Osteoblast (primary cell): ENCODE measurements at places on chromosomes 5 and 9.

DNA sequence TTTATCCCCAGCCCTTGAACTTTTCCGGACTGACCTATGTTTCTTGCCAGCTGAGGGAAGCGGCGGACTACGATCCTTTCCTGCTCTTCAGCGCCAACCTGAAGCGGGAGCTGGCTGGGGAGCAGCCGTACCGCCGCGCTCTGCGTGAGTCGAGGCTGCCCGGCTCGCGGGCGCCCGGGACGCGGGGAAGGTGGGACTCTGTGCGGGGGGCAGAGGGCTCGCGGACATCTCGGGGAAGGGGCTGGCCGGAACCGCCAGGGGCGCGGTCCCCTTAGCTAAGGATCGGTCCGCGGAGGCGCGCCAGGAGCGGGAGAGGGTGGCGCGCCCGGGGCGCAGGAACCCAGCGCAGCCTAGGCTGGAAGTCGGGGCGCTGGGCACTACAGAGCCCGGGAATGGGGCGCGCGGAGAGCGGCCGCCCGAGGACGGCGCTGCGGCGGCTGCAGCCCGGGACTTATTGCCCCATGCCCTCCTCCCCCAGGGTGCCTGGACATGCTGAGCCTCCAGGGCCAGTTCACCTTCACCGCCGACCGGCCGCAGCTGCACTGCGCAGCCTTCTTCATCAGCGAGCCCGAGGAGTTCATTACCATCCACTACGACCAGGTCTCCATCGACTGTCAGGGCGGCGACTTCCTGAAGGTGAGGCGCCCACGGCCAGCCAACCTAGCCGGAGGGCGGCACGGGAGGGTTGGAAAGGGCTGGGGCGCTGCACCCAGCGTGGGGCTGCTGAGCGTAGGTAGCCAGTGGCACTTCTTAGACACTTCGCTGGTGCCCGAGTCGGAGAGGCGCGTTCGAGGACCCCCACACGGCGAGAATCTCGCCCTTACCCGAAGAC is 922 bp downstream of the CRHBP start:
- peak; percentile 58 for DNase-seq

GRCh38 chr5:139474890-139475791 is 4.3 kb downstream of the SMIM33 start:
- DNase-seq: peak; percentile 85

DNA sequence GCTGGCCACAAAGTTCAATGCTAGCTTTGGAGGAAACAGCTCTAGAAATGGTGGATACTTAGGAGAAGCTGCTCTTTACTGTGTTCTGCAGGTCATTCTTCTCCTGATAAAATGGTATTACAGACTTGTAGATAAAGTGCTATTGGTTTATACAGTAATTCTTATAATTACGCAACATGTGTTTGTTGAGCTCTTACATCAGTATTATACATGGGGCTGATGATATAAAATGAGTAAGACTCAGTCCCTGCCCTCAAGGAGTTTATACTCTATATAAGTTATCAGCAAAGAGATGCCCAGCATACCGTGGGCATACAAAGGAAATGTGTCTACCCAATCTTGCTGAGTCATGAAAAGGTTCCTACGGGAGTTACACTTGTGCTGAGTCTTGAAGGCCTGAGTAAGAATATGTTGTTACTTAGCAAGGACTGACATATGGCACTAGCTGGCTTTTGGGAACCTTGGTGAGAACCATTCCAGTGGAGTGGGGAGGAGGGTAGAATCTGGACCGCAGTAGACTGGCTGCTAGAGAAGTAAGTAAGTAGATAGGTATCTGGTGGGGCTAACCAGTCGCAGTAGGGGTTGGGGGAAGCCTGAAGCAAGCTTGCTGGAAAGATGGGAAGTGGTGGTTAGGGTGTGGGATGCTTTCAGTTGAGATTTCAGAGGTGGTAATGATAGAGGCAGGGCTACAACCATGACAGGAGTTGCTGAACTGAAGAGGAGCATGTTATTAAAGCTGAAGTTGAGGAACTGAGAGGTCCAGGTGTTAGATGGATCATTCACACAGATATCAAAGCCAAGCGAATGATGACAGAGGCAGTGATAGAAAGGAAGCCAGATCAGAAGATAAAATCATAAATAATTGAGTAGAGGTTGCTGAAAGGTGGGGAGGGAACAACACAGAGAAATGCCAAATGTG is 11.1 kb upstream of the TTC23L start:
- DNase-seq: no peak

- DNase-seq: no peak
These were observed 1.6 kb downstream of the RAD23B start for GRCh38 chr9:107284636-107285035.

GRCh38 chr9:113622600-113623400 is 159.3 kb downstream of the RGS3 start:
- DNase-seq: peak; percentile 95

- no peak for DNase-seq
These were observed 19.7 kb downstream of the ANXA2R start for GRCh38 chr5:43020399-43020746.

GRCh38 chr5:127423173-127423798 is 94.2 kb upstream of the PRRC1 start:
- no peak for DNase-seq

DNA sequence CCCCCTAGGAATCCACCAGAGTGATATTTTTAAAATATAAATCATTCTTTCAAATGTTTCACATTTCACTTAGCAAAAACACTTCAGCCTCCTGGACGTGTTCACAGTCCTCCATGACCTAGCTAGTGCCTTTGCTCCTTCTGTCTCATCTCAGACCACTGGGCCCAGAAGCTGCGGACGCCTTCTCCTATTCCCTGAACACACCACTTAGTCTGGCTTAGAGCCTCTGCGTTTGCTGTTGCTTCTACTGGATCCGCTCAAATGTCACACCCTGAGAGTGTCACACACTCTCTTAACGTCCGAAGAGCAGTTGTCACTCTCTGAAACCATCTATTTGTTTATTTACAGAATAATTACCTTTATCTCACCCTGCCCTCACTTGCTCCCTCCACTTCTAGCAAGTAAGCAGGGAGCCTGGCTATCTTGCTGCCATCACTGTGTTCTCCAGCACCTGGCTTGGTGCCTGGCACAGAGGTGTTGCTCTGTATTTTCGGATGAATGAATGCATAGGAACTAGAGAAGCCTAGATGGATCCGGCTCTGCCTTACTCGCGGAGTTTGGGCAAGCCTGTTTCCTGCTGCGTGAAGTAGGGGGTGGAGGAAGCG is 1.2 kb upstream of the GRK6 start:
- DNase-seq: no peak

GRCh38 chr5:52684051-52684450 is 103.7 kb upstream of the ITGA1 start:
- peak; percentile 14 for DNase-seq

- no peak for DNase-seq
These were observed 66.3 kb downstream of the PRELID2 start for GRCh38 chr5:145768863-145769262.

DNA sequence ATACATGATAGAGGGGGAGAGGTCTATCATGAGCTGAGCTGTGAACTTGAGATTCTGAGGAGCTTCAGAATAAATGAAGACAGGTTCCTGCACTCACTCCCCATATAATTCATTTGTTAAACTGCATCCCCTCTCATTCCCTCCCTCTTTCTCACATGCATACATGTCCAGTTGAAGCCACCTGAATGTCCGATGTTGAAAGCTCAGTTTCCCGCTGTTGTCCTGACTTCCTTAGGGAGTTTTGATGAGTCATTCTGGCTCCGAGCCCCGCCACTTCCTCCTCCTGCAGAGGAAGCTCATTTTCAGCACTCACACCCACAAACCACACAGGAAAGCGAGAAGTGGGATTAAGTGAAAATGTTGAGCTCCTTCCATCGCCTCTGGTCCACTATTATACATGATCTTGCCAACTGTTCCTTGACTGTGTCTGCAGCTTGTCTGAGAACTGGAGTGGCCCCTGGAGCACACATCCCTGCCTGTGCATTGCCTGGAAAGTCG is 121.2 kb downstream of the CEMIP2 start:
- peak; percentile 83 for DNase-seq

DNA sequence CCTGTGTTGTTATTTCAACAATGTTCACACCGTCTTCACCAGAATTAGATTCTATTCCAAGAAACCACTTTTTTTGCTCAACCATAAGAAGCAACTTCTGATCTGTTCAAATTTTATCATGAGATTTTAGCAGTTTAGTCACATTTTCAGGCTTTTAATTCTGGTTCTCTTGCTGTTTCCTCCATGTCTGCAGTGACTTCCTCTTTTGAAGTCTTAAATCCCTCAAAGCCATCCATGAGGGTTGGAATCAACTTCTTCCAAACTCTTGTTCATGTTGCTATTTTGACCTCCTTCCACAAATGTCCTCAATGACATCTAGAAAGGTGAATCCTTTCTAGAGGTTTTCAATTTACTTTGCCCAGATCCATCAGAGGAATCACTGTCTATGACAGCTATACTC is 25.7 kb upstream of the ENTREP1 start:
- DNase-seq: no peak

- no peak for DNase-seq
These were observed 169.0 kb downstream of the SYK start for GRCh38 chr9:90970608-90971007.

DNA sequence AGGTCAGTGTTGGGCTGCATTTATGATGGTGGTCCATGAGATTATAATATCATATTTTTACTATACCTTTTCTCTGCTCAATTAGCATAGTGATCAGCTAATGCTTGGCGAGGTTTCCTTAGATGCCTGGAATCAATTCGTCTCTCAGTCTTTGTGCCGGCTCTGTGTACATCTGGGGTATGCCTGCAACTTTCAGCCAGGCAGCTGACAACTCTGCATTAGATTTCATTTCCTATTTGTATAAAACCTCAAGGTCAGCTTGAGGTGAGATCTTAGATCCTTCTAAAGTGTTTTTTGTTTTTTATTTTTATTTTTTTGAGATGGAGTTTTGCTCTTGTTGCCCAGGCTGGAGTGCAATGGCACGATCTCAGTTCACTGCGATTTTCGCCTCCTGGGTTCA is 86.8 kb downstream of the MELK start:
- DNase-seq: no peak

GRCh38 chr9:80146466-80146865 is 574.7 kb downstream of the TLE4 start:
- DNase-seq: no peak

DNA sequence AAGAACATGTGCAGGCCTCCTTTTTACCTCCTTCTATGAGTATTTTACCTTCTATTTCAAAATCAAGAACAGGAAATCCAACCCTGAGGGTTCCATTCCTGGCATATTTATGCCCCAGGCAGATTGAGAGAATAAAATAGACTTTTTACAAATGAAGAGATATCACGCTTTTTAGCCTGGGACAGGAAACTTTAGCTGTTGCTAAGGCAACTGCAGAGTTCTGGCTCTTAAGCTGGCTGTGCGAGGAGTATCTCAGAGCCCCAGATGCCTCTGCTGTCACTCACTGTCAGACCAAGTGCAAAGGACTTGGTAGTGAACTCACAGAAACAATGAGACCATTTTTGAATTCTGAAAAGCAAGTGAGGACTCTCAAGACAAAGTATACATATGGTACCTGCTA is 69.5 kb upstream of the HSPB3 start:
- no peak for DNase-seq

GRCh38 chr5:173392-174290 is 17.7 kb upstream of the LRRC14B start:
- peak; percentile 55 for DNase-seq

GRCh38 chr5:14316471-14316870 is 173.3 kb downstream of the TRIO start:
- no peak for DNase-seq

GRCh38 chr5:106258591-106259125 is 1412.1 kb downstream of the EFNA5 start:
- DNase-seq: no peak
